HepG2 (cell line): ENCODE measurements at places on chromosomes 11 and 22.

- H3K4me1 ChIP-seq: peaks cover 9% of the 10 kb centered on the region
- H3K36me3 ChIP-seq: no peaks in the 10 kb centered on the region
- peaks cover 82% of the 10 kb centered on the region for H3K27me3 ChIP-seq
- H3K4me3 ChIP-seq: no peak overlapping the region
Observed at GRCh38 chr11:117882311-117882905, 6.0 kb upstream of the FXYD6 start.

- DNase-seq: no peak
- no peak overlapping the region for H3K27ac ChIP-seq
- peaks cover 21% of the 10 kb centered on the region; the same call in 1 of the 3 replicates for H3K27me3 ChIP-seq
- no peaks in the 10 kb centered on the region for H3K36me3 ChIP-seq
Observed at GRCh38 chr22:22733881-22734373, 89.5 kb downstream of the GGTLC2 start.

GRCh38 chr11:95507794-95508193, 276.8 kb upstream of the SESN3 start:
- H3K27me3 ChIP-seq: no peaks in the 10 kb centered on the region
- H3K36me3 ChIP-seq: no peaks in the 10 kb centered on the region
- H3K4me1 ChIP-seq: 0 out of 2 replicates have a peak, but pooled peaks cover 7% of the 10 kb centered on the region

- DNase-seq: no peak
- no peaks in the 10 kb centered on the region for H3K4me1 ChIP-seq
- no peak overlapping the region for H3K4me3 ChIP-seq
Observed at GRCh38 chr11:128488471-128488870, 98.9 kb downstream of the ETS1 start.

- no peaks in the 10 kb centered on the region for H3K36me3 ChIP-seq
- no peak overlapping the region for H3K27ac ChIP-seq
- H3K4me3 ChIP-seq: no peak overlapping the region
- H3K27me3 ChIP-seq: peaks cover 16% of the 10 kb centered on the region; the same call in 2 of the 3 replicates
- no peak for DNase-seq
Observed at GRCh38 chr11:114775875-114776621, 97.7 kb downstream of the NXPE2 start.

GRCh38 chr11:97637701-97638100, 1247.9 kb downstream of the JRKL start:
- H3K27ac ChIP-seq: no peak overlapping the region
- H3K27me3 ChIP-seq: no peaks in the 10 kb centered on the region
- DNase-seq: no peak
